ENCODE measurements at places on chromosomes 5 and 9. TPM values are rescaled to one million over a fixed set of nuclear protein-coding genes. Genes with fewer than 3 reads are reported as not detected.

GRCh38 chr5:83378624-83379289 lies 92.8 kb upstream of the VCAN start:
- no peaks in the 10 kb centered on the region for H3K27me3 ChIP-seq
- no peak overlapping the region for H3K4me3 ChIP-seq
- no peaks in the 10 kb centered on the region for H3K4me1 ChIP-seq

DNA sequence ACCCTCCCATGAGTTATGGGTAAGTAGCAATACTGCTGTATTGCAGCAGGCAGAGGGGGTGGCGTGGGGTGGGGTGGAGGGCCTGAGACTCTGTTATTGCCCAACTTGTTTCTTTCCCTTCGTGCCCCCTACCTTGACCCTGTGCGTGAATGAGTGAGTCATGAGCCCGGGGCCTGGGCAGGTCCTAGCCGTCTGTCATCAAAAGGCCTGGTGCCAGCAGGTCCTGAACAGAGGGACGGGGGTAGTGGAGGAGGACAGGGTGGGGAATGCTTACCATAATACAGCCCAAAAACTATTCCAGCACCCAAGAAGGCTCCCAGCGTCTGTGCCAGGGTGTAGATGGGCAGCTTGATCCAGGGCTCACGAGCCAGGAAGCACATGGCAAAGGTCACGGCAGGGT lies 4.3 kb downstream of the AQP3 start:
- DNase-seq: no peak
- no peaks in the 10 kb centered on the region for H3K27me3 ChIP-seq
- H3K27ac ChIP-seq: no peak overlapping the region
- H3K4me1 ChIP-seq: peaks cover 15% of the 10 kb centered on the region
- H3K36me3 ChIP-seq: no peaks in the 10 kb centered on the region

DNA sequence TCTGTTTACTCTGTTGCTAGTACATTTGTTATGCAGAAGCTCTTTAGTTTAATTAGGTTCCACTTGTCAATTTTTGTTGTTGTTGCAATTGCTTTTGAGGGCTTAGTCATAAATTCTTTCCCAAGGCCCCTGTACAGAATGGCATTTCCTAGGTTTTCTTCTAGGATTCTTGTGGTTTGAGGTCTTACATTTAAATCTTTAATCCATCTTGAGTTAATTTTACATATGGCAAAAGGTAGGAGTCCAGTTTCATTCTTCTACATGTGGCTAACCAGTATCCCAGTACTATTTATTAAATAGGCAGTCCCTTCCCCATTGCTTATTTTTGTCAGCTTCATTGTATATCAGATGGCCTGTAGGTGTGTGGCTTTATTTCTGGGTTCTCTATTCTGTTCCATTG lies 792.4 kb downstream of the PTPRD start:
- H3K36me3 ChIP-seq: no peaks in the 10 kb centered on the region
- DNase-seq: no peak
- H3K4me1 ChIP-seq: no peaks in the 10 kb centered on the region
- H3K4me3 ChIP-seq: no peak overlapping the region

GRCh38 chr5:126445502-126446174 lies 22.4 kb downstream of the GRAMD2B start:
- peak; percentile 85 for DNase-seq
- peak overlapping the region; percentile 93 for H3K27ac ChIP-seq
- H3K4me1 ChIP-seq: peaks cover 50% of the 10 kb centered on the region
- H3K4me3 ChIP-seq: no peak overlapping the region

- H3K4me1 ChIP-seq: no peaks in the 10 kb centered on the region
- no peak for DNase-seq
- H3K36me3 ChIP-seq: no peaks in the 10 kb centered on the region
- no peaks in the 10 kb centered on the region for H3K27me3 ChIP-seq
- H3K27ac ChIP-seq: no peak overlapping the region
Measured at GRCh38 chr5:95836544-95836943, 14.0 kb upstream of the GLRX start.

Gene RUSC2
- total RNA-seq: 5.6 TPM

Gene MRNIP
- total RNA-seq: 10.3 TPM

Gene MCIDAS
- 0.83 TPM for total RNA-seq

Gene COL5A1
- 32.1 TPM for total RNA-seq

Gene IRX2
- total RNA-seq: 6.1 TPM

Gene LRRC70
- total RNA-seq: 0.68 TPM

Gene KCNV2
- total RNA-seq: not detected

Gene LRRC19
- total RNA-seq: not detected

Gene ANKRD31
- 0.13 TPM for total RNA-seq

All from SJCRH30 (cell line).